ENCODE measurements at places on chromosomes 5 and 9.

GRCh38 chr5:36492984-36493654, 113.3 kb upstream of the SLC1A3 start:
- no peak for DNase-seq

- no peak for DNase-seq
Observed at GRCh38 chr5:60161340-60161934, 267.9 kb upstream of the PDE4D start.

GRCh38 chr5:14313986-14314690, 171.0 kb downstream of the TRIO start:
- DNase-seq, result no peak

DNA sequence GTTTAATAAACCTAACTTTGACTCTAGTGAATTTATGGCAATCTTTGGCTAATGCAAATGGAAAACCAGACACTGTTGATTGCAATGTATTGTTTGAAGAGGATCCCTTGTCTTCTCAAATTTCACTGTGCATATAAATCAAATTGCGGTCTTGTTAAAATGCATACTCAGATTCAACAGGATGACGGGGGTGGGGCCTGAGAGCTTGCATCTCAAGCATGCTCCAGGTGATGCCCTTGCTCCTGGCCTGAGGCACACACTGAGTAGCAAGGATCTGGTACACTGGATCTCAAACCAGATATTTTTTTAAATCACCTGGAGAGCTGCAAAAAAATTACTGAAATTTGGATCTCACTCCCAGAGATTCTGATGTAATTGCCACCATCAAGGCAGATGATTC, 463.7 kb downstream of the DNAH5 start:
- no peak for DNase-seq

GRCh38 chr5:177141496-177141895, 7.9 kb downstream of the NSD1 start:
- no peak for DNase-seq

GRCh38 chr9:8679371-8679822, 879.8 kb upstream of the DMAC1 start:
- no peak for DNase-seq

- DNase-seq, result no peak
Observed at GRCh38 chr9:36560771-36561170, 11.9 kb upstream of the MELK start.

- DNase-seq, result no peak
Observed at GRCh38 chr9:127769929-127770582, 8.4 kb downstream of the SH2D3C start.

DNA sequence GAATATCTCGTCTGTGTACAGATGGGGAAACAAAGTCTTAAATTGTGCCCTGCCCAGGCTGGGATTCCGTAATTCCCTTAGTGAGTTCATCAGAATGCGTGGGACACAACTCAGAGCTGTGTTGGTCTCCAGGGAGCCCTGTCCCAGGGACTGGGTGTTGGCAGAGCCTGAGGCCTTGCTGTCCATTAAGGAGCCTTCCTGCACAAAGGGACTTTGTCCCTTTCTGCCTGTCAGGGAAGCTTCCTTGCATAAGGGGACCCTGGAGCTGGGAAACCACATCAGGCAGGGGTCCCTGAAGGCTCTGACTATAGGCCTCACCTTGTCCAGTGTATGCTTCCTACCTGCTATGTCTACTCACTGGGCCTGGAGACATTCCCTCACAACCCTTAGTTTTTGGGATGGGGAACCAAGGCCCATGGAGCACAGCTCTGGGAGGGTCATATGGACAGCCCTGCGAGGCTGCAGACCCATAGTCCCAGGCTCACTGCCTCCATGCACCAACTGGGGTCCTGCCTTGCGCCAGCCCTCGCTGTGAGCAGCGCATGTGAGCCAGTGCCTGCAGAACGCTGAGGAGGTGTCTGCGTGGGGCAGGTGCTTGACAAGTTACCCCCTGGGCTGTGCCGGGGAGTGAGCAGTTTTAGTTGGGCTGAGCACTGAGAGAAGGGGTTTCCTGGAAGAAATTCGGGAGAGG, 1.6 kb downstream of the CARD19 start:
- no peak for DNase-seq
